ENCODE measurements at places on chromosomes 3 and 15.

GRCh38 chr3:73437828-73438227 is 186.9 kb downstream of the PDZRN3 start:
- DNase-seq = no peak

DNA sequence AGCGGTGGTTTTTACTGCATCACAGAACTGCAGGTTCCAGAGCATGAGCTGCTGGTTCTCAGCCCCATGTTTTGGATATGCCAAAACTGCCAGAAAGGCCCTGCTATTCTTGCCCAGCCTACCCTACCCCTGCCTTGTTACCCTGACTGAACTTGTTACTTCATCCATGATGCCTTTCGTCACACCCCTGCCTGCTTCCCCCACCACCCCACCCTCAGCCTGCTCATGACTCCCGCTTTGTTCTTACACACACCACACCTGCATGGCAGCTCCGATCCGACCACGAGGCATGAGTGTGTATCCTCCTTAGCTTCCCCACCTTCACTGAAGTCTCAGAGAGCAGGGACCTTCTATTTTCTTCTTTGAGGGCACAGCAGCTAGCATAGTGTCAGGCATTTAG is 5.1 kb upstream of the TM4SF1 start:
- DNase-seq = no peak

DNA sequence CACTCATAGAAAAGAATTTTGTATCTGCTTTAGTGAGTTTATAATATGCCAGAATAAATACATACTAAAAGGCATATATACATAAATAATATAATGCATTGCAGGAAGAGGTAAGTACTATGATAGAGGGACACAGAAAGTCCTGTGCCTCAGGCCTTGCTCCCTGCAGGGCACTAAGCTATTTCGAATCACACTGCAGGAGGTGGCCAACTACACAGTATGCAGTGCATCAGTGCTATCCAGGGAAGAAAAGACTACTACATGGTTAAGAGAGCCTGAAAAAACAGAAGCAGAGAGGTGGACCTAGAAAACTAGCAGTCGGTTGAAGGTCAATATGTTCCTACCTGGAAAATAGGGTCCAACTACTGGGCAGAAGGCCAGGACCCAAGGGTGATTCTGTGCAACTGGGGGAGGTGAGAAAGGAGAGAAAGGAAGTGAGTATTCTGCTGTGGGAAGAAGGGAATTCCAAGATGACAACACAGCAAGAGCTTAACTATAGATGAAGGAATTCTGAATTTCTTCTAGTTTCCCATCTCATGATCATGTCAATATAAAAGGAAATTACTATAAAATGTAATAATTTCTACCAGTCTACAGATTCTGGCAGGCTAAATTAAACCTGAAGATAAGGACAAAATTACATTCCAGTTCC is 218.0 kb downstream of the ZBTB20 start:
- DNase-seq = no peak

DNA sequence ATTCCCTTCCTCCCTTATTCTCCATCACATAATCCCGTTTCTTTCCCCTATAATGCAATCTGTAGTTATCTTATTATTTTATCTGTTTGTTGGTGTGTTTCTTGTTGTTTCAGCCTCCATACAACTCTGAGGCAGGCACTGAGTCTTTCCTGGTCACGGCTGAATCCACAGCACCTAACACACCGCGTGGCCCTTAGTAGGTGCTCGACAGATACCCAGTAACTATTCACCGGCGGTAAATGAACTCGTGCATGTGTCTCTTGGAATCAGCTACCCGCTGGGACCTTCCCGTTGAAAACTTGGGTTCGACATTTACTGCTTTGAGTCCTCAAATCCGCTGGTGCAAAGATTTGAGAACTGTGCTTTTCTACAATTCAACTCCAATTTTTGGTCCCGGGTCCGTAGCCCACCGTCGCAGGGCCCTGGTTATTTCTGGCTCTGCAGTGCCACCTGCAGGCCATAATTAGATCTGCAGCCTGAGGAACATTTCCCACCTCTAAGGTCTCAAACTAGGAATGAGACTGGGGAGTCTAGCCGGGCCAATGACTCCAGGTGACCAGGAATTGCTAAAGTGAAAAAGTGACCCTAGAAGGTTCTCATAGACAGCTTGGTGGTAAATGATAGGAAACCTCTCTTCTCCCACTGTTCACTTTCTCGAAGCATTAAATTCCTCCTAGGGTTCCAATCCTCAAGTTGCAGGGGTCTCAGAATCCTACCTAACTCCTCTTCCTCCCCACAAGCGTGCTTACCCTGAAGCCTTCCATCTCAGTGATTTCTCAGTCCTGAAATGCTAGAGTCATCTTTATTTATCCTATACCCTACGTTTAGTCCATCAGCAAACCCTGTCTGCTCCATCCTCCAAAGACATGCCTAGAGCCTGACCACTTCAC is 40.0 kb upstream of the TRH start:
- DNase-seq = peak; percentile 44

GRCh38 chr3:41630708-41631107 is 331.2 kb downstream of the ULK4 start:
- no peak for DNase-seq

GRCh38 chr15:99983171-99983885 is 250.1 kb upstream of the LYSMD4 start:
- DNase-seq = peak; percentile 62

DNA sequence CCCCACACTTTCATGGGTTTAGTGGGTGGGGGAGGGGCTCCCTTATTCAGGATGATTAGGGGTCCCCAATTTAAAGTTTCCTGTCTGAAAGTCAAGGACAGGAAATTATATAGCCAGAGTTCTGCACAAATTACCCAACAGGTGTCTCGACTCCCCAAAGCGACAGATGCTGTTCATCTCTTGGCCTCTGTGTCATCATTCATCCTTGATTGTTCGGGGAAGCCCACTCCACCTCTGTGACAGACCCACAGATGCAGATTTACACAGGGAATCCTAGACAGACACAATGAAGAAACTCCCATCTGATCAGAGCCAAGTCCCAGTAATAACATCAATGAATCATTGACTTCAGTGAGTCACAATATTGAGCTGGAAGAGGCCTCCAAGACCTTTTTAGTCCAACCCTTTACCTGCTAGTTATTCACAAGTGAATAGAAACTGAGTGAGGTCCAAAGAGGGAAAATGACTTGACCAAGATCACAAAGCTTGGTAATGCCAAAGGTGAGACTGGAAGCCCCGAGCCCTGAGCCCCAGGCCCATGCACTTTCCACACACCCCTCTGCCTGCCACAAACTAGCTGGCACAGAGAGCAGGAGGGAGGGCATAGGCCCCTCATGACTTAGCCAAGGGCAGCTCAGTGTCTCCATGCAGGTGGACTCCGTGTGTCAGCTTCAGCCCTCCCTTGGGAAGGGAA is 7.9 kb upstream of the SRP14 start:
- DNase-seq = no peak

DNA sequence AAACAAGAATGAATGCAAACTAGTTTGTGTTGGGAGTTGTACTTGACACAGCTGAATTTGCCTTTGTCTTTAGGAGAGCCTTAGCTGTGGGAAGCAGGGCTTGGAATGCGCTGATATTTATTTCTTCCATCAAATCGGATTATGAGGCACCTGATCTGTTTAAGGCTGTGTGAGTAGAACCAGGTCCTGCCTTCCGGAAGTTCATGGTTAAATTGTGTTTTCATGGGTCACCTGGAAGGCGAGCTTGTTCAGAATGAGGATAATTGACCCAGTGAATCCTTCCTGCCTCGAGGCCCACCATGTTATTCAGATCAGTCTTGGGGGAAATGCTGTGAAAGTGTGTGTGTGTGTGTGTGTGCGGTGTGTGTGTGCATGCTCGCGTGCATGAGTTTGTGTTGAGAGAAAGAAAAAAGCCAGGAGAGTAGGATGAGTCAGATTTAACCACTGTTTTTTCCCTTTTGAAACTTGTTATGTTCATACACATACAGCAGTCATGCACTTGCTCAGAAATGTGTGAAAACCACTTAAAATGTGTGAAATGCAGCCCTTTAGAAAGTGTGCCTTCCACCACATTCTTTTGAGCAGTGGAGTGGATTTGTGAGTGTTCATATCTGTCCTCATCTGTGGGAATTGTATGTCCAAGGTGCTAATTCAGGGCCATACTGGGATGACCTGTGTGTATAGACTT is 36.7 kb downstream of the SMAD3 start:
- no peak for DNase-seq

- DNase-seq = no peak
Measured at GRCh38 chr3:27387625-27388024, 18.4 kb upstream of the NEK10 start.

DNA sequence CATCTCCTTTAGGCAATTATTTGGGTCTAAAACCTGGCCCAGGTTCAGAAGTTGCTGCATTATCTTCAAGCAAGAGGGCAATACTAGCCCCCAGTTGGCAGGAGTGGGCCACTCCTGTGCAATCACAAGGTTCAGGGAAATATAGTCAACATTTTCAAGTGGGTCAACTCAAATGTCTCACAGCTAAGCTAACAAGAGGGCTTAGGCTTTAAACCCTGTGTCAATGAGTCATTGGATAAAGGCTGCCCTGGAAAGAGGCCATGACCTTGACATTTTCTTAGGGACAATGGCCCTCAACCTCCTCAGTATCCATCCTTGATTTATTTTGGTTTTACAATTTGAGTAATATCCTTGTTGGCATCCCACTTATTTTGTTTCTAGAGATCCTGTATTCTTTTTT is 73.5 kb upstream of the DCP1A start:
- no peak for DNase-seq

DNA sequence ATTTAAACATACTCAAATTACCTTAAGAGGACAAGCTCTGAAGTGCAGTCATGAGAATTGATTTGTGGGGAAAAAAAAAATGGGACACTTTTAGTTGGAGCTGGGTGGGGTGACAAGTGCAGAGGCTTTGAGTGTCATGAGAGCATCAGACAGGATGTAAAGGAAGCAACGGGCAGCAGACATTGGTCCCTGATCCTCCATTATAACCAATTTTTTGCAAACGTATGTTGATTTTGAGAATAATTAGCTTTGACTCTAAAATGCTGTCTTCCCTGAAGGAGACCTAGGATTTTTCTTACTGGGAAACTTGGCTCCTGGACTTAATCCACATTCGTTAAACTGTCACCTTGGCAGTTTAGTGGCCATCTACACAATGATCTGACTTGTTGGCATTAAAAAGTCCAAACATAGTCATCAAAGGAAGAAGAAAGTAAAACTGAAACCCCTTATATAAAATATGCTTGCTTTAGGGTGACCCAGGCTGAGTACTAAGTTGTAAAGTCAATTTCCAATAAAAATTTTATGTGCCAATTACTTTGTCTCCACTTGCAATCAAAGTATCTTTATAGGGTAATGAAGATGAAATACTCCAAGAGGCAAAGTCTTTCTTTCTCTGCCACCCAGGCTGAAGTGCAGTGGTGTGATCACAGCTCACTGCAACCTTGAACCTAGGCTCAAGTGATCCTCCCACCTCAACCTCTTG is 45.6 kb downstream of the BCL2L10 start:
- DNase-seq = no peak

DNA sequence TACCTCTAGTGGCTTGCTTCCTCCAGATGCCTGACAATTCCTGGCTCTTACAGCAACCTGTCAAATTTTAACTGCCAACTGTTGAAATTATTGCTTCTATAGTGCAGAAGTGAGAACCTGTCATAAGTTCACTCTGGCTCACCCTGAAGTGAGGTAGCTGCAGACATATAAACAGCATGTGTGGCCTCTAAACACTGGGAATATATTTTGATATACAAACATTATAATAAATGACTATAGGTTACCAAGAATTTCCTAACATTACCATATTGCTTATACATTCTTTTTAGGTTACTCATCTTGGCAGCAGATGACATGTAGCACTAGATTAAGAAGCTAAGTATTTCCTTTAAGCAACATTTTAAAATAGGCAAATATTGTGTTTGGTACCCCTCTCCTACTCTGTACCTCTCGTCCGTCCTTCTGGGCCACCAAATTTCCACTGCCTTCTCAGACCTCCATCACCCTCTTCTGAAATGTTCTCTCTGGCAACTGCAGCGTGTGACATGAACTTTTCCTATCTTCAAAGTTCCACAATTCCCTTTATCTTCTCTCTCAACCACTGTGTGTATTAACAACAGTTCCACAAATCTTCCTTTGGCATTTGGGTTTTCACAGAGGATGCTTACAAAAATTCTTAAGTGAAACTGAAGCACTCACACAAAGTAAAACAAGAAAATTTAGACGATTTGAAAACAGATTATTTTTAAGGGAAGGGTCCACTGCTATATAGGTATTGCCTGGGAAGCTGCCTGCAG is 15.3 kb upstream of the XXYLT1 start:
- no peak for DNase-seq

DNA sequence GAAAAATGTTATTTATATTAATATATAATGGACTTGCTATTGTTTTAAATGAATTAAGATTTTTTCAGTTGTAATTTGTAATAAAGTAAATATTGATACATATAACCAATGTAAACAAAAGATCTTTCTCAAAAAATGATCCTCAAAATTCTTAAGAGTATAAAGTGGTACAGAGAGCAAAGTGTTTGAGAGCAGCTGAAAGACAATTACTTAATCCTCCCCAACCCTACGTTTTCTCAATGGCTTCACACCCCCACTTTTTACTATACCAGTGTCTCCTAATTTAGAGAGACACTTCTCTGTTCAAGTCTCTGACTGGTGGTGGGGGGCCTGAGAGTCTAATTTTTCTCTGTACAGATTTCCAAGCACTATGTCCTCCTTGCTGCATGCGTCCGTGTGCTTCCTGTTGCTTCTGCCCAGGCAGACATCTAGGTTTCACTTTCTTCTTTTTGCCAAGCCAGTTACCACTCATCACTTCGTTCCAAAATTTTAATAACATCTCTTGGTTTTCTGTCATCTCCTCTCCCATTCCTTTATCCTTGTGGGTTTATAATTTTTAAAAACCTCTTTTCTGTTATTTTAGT is 276.3 kb upstream of the DNAJC19 start:
- DNase-seq = no peak

DNA sequence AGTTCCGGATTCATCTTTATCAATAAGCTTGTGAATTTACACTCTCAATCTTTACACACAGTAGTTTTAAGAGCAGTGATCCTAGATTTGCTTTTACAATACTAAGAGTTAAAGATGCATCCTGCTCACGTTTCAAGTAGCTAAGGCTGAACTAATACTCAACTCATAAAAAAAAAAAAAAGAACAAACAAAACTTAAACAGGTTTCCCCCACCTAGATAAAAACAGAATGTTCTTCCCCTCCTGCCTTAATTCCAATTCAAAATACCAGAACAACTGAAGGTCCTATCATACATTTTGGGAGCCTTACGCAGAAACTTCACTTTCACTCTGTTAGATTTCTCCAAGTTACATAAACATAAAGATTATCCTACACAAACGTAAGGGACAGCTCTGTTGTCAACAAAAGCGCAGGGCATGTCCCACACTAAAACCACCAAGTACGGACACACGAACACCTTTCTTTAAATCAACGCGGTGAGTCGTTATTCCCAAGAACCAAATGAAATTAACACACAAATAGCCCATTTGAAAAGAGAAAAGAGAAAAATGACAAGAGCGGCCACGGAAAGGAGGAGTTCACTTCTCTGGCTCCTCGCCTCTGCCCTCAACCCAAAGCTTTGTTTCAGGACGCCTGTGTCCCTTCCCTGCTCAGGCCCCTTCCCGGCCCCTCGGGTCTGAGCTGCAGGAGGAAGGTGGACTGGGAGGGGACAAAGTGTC is 941 bp downstream of the CBLB start:
- DNase-seq = no peak

GRCh38 chr15:34732430-34732829 is 22.4 kb downstream of the GJD2 start:
- DNase-seq = no peak

- no peak for DNase-seq
Measured at GRCh38 chr15:90062973-90063769, 39.1 kb downstream of the IDH2 start.

GRCh38 chr15:68658641-68659358 is 80.0 kb downstream of the CORO2B start:
- no peak for DNase-seq

- DNase-seq = no peak
Measured at GRCh38 chr15:40285554-40286011, 2.7 kb upstream of the ANKRD63 start.
